ENCODE measurements at places on chromosomes 11 and 22. TPM values are rescaled to one million over a fixed set of nuclear protein-coding genes. Genes with fewer than 3 reads are reported as not detected.

PRG3 gene
- not detected for total RNA-seq

GRCh38 chr11:7889985-7890384 is 41.1 kb downstream of the OR10A6 start:
- no peak overlapping the region for H3K27ac ChIP-seq
- no peaks in the 10 kb centered on the region for H3K36me3 ChIP-seq
- H3K4me3 ChIP-seq = no peak overlapping the region
- H3K27me3 ChIP-seq = peaks cover 7% of the 10 kb centered on the region

ABTB2 gene
- 1.2 TPM for total RNA-seq

GRCh38 chr11:113262594-113262993 is 51.8 kb upstream of the TTC12 start:
- no peaks in the 10 kb centered on the region for H3K36me3 ChIP-seq
- H3K27ac ChIP-seq = no peak overlapping the region
- H3K4me3 ChIP-seq = no peak overlapping the region
- peaks cover 5% of the 10 kb centered on the region for H3K27me3 ChIP-seq
- no peaks in the 10 kb centered on the region for H3K4me1 ChIP-seq

IL10RA gene
- 79.4 TPM for total RNA-seq

- H3K27ac ChIP-seq = no peak overlapping the region
- peaks cover 2% of the 10 kb centered on the region for H3K4me1 ChIP-seq
- peaks cover 12% of the 10 kb centered on the region for H3K36me3 ChIP-seq
- H3K27me3 ChIP-seq = no peaks in the 10 kb centered on the region
- no peak overlapping the region for H3K4me3 ChIP-seq
Observed at GRCh38 chr22:30908051-30908461, 60.5 kb downstream of the MORC2 start.

GRCh38 chr11:115333121-115333520 is 171.1 kb downstream of the CADM1 start:
- no peak overlapping the region for H3K27ac ChIP-seq
- H3K4me3 ChIP-seq = no peak overlapping the region
- no peak for DNase-seq
- no peaks in the 10 kb centered on the region for H3K36me3 ChIP-seq

DNA sequence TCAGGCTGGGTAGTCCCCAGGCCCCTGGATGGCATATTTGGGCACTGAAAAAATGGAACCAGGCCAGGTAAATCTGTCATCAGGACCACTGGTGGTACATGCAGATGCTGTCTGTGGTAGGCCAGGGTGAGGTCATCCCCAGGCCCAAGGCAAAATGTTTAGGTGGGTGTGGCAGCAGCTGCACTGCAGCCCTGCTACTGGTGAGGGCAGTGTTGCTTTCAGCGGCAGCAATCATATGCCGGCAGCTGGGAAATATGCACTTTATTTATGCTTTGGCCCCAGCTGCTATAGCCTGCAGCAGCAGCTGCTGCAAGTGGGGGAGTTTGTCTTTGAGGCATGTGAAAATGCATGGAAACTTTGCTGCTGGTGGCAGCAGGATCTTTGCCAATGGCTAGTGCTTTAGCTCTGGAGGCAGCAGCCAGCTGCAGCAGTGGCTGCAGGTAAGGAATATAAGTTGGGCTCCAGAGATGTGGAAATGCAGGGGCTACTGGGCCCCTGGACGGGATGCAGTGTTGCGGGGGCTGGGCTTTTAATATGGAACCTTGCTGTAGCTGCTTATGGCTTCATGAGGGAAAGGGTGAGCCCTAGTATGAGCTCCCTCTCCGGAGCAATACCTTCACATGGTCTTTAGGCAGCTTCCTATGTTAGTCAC is 365.7 kb upstream of the CADM1 start:
- no peaks in the 10 kb centered on the region for H3K36me3 ChIP-seq
- no peaks in the 10 kb centered on the region for H3K4me1 ChIP-seq
- no peak overlapping the region for H3K27ac ChIP-seq
- H3K4me3 ChIP-seq = no peak overlapping the region

DNA sequence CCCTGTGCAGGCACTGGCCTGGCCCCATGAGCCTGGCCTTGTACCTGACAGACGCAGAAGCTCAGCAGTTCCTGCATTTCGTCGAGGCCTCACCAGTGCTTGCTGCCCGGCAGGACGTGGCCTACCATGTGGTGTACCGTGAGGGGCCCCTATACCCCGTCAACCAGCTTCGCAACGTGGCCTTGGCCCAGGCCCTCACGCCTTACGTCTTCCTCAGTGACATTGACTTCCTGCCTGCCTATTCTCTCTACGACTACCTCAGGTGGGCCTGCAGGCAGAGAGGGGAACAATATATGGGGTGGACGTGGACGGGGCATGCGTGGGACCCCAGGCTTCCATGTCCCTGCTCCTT is 4.9 kb downstream of the LARGE2 start:
- H3K4me3 ChIP-seq = no peak overlapping the region
- peaks cover 21% of the 10 kb centered on the region for H3K4me1 ChIP-seq
- H3K27me3 ChIP-seq = peaks cover 7% of the 10 kb centered on the region
- DNase-seq = no peak

GRCh38 chr11:122793515-122793914 is 44.8 kb upstream of the CRTAM start:
- no peak overlapping the region for H3K27ac ChIP-seq
- H3K36me3 ChIP-seq = peaks cover 19% of the 10 kb centered on the region
- H3K4me3 ChIP-seq = no peak overlapping the region
- peaks cover 2% of the 10 kb centered on the region for H3K4me1 ChIP-seq
- no peaks in the 10 kb centered on the region for H3K27me3 ChIP-seq
- no peak for DNase-seq

DNA sequence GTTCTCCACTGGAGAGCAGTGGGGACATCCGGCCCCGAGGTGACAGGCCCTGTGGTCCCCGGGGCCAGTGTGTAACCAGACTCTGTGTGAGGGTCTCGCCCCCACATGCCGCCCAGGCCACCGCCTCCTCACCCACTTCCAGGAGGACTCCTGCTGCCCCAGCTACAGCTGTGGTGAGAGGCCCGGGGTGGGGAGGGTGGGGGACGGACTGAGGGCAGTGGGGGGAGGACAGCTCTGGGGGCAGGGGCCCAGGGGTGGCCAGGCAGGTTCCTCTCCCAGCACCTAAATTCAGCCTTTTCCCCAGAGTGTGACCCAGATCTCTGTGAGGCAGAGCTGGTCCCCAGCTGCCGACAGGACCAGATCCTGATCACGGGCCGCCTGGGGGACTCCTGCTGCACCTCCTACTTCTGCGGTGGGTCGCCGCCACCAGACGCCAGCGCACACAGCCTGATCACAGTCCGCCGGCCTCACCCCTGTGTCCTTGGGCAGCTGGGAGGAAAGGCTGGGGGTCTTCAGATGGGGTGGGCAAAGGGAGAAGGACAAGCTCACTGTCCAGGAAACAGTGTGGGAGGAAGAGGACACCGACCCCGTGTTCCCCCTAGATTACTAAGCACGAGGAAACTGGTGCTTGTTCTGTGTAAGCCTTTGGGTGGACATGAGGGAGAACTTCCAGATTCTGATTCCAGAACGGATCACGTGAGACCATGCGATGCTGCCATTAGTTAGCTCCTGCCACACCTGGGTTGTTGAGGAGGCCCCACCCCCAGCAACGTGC is 84.4 kb upstream of the MYOD1 start:
- H3K4me3 ChIP-seq = no peak overlapping the region
- peaks cover 8% of the 10 kb centered on the region for H3K27me3 ChIP-seq
- H3K36me3 ChIP-seq = no peaks in the 10 kb centered on the region

- H3K36me3 ChIP-seq = no peaks in the 10 kb centered on the region
- no peaks in the 10 kb centered on the region for H3K4me1 ChIP-seq
- DNase-seq = no peak
- H3K4me3 ChIP-seq = no peak overlapping the region
Observed at GRCh38 chr11:27395556-27396258, 32.7 kb upstream of the CCDC34 start.

All from activated CD4-positive, alpha-beta T cell treated with anti-CD3 and anti-CD28 coated beads for 36 hours (primary cell).